Brain (organoid and tissue), 16 donors: ENCODE measurements at places on chromosomes 5 and 9.
A peak's percentile ranks its signal among the peaks of the same experiment; 100 is the strongest.

DNA sequence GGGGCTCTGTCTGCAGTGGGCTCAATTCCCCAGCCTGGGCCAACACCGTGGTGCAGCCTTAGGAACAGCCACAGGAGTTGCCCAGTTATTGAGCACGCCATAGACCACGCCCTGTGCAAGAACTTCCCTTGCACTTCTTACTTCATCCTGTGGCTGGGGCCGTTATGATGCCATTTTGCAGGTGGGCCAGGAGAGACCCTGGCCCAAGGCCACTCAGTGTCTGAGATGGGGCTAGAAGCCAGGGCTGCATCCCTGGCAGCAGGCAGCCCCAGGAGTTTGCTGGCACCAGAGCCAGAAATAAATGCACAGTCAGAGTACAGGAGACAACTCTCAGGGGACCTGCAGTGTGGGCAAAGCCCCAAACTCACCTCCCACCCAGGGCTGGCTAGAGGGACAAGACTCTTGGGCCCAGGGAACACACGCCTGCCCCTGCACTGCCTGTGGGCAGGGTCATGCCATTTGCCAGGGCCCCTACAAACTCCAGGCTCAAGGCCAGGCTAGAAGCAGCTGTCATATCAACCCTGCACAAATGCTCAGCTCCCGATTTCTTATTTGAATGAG lies 6.7 kb downstream of the CORO2A start:
- DNase-seq: no peak

- no peak for DNase-seq
Measured at GRCh38 chr5:2983583-2984300, 232.3 kb upstream of the IRX2 start.

DNA sequence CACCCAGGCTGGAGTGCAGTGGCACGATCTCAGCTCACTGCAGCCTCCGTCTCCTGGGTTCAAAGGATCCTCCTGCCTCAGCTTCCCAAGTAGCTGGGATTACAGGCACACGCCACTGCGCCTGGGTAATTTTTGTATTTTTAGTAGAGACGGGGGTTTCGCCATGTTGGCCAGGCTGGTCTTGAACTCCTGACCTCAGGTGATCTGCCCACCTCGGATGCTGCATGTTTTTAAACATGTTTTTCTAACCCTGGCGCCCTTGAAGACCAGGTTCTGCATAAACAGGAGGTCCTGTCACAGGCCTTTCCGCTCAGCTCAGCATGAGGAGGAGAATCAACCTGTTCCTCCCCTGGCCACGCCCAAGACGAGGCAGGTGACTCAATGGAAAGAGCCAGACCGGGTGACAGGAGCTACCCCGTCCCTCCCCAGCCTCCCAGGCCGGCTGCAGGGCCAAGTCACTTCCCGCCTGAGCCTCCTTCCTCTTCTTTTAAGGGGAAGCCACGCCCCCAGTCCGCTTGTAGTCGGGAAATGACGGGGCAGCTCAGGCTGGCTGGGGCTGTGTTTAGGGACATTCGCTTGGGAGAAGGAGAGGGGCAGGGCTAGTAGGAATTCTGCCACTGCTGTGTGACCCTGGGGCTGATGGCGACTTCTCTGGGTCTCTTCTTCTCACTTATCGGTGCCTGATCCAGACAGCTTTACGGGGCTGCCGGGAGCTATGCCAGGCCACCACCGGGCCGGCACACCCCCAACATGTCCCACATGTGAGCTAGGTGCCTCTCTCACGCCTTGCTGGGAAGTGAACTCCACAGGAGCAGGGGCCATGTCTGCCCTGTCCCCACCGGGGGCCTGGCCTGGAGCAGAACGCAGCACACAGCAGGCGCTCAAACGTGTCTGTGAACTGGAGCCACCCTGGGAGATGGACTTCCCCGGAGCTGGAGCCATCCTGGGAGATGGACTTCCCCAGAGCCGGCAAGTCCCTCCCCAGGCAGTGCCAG lies 6.1 kb downstream of the NOTCH1 start:
- DNase-seq: no peak

DNA sequence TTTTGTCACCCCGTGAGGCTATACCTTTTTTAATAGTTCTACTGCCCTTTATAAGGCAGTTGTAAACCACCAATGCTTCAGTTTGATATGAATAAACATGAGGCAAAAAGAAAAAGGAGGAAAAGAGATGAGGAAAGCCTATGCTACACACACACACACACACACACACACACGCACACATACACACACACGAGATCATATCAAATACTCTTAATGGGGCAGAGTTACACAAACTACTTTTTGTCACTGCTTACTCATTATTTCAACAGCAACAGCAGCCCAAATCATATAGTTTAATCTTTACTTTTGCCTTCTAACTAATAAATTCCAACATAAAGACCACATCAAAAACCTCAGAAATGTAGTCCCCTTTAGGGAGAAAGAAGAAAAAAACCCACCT lies 116.8 kb upstream of the PAM start:
- DNase-seq: no peak

- DNase-seq: no peak
Measured at GRCh38 chr9:134787601-134788531, 92.7 kb upstream of the FCN2 start.

DNA sequence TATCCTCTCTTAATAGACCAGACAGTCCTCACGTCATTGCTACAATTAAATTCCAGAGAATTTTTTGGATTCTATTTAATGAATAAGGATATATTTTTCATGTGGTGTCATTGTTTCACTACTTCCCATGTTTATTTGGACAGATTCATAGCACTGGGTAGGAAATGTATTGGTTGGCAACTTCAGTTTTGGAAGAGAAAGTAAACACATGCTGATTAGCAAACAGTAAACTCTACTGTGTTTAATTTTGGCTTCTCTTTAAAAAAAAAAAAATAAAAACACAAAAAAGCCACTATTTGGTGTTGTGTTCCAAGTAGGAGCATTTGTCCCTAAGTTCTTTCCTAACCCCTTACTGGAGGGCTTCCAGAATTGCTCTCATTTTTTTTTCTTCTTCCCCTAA lies 77.3 kb downstream of the NFIB start:
- no peak for DNase-seq

GRCh38 chr9:105293408-105293807 lies 49.0 kb downstream of the SLC44A1 start:
- no peak for DNase-seq

GRCh38 chr9:95870906-95871305 lies 4.6 kb upstream of the ERCC6L2 start:
- DNase-seq: no peak

- peak; percentile 81 for DNase-seq
Measured at GRCh38 chr5:72556351-72557166, 49.3 kb upstream of the ZNF366 start.

DNA sequence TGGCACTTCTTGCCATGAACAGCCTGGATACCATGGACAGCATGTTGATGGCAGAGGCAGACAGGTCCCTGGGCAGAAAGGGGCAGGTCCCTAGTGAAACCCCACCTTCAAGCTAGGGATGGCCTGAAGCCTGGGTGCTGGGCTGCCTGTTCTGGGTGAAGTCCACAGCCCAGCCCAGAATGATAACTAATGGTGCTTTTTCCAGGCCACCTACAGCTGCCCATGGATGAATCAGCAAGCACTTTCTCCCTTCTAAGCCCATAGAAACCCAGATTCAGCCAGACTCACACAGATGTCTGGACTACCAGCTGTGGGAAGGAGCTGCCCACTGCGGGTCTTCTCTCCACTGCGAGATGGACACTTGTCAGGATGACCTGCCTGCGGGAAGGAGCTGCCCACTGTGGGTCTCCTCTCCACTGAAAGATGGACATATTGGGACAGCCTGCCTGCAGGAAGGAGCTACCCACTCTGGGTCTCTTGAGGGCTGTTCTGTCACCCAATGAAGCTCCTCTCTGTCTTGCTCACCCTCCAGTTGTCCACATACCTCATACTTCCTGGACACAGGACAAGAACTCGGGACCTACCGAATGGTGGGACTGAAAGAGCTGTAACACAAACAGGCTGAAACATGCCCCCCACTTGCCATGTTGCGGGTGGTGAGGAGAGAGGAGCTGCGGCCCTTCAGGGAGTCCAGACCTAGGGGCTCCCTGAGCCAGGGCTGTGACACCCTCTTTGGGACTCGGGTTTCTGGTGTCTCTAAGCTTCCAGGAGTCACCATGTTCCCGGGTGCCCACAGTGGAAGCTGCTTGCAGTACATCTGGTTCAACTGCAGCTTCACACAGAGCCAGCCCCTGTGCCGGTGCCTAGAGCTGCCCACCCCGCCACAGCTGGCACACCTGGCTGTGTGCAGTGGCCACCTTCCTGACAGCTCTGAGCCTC lies 60.7 kb upstream of the SYNPO start:
- DNase-seq: no peak

GRCh38 chr5:173056783-173057061 lies 570 bp downstream of the CREBRF start:
- no peak for DNase-seq

DNA sequence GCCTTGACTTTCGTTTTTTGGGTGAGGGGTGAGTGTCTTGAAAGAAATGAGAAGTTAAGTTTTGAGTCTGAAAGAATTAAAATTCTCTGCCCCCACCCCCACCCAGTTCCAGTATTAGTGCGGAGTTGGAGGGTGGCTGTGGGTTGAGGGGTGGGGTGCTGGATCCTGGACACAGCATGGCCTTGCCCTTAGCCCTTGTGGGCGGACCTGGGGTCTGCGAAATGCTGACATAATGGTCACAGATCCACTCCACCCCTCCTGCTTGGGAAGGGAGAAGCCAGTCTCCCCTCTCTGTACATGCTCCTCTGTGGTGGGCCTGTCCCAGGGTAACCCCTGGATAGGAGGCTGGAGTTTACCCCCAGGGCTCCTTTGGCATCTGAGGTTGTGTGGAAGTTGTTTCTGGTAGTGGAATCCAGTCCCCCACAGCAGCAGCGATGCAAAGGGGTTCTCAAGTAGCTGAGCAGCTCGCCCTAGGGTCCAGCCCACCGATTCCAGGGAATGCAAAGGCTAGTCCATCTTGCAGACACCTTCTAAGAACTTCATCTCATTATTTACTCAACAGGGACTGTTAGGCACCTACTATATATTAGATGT lies 42.8 kb upstream of the TCF7 start:
- no peak for DNase-seq

GRCh38 chr5:107669096-107670031 lies 1.4 kb downstream of the EFNA5 start:
- DNase-seq: peak; percentile 67

- peak; percentile 57 for DNase-seq
Measured at GRCh38 chr9:93345643-93346230, 105.7 kb upstream of the FAM120A start.

- no peak for DNase-seq
Measured at GRCh38 chr9:105535920-105536668, 21.8 kb upstream of the FKTN start.

DNA sequence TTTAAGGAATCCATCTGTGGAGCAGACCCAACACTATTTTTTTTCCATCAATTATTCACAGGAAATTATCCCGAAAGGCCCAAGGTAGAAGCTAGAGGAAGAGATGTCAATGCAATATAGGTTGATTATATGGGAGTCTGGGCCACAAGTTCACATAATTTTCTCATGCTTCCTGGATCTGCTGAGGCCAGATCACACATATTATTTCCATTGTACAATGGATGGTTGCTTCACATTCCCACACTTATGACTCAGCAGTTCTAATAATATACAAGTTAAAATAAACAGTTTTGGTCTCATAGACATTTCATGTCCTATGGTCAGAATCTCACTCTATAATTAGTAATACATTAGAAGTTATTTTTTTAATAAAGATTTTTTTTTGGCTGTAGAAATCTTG lies 66.0 kb upstream of the PTPRD start:
- DNase-seq: no peak

DNA sequence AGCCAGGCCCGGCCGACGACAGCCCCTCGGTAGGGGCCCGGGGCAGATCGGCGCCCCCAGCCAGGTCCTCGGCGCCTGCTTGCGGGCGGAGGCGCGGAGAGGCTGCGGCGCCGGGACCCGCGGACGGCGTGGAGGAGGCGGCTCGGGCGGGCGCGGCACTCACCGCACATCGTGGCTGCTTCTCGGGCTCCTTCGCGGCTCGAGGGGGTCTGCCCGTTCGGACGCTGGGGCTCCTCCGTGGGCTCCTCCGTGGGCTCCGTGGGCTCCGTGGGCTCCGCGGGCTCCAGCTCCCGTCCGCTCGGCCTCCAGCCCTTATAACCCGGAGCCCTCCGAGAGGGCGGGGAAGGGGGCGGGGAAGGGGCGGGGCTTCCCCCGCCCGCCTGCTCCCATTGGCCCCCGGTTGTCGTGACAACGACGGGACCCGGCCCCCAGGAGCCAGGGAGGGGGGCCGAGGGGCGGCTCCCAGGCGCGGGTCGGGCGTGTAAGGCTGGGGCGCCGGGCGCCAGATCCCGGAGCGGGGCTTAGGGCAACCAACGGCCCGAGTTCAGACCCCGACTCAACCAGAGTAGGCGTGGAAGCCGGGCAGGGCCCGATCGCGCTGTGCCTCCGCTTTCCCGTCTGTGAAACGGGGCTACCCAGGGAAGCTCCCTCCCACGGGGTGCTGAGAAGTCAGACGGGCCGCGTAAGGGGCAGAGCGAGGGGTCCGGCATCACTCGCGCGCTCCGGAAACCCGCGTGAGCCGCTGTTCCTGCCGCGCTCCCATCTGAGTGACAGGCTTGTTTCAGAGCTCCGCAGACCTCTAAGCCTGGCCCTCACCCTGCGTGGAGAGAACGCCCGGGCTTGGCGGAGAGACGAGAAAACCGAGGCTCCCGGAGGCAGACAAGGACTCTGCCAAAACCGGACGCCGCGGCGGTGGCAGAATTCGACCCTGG lies at the start of gene GFPT2:
Gene GFPT2 (minus strand): TSS at position 289 of the 932 bp plus-strand sequence. CDS start 119 bp downstream, at position 170.
- DNase-seq: peak; percentile 94

GRCh38 chr9:32423371-32423770 lies 38.9 kb downstream of the ACO1 start:
- DNase-seq: no peak
